ENCODE measurements at places on chromosomes 5 and 9. TPM values are rescaled to one million over a fixed set of nuclear protein-coding genes. Genes with fewer than 3 reads are reported as not detected.

SLCO6A1 gene
- not detected for polyA plus RNA-seq

TTC23L gene
- 4.1 TPM for polyA plus RNA-seq

WNT8A gene
- polyA plus RNA-seq: 0.12 TPM

MAP1B gene
- polyA plus RNA-seq: 14.7 TPM

KIAA0825 gene
- polyA plus RNA-seq: 4.2 TPM

PTPRD gene
- 119 TPM for polyA plus RNA-seq

LRRC19 gene
- 23.5 TPM for polyA plus RNA-seq

NOXA1 gene
- polyA plus RNA-seq: 6.3 TPM

SIT1 gene
- 0.43 TPM for polyA plus RNA-seq

DNA sequence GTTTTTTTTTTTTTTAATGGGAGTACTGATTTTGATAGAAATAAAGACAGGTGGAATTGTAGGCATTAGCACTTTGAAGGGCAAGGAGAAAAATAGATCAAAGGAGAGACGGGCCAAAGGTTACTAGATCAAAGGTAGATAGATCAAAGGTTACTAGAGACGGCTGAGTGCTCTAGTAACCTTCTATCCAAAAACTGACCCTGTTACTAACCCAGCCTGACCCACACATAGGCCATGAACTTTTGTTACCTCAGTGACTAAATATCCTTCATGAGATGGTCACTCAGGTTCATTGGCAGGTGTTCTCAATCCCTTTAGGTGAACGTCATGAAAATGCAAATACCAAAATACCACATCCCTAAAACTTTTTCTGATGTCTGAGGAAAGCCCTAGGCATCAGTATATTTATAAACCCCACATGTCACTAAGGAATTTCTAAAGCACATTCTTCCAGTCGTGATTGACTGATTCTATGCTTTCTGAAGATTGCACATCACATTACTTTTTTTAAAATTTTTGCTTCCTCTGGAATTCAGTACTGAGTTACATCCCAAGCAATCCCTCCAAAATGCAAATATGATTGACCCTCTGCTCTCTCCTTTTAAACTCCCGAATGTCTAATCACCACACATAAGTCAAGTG lies 772.7 kb downstream of the BRINP1 start:
- no peak for DNase-seq

GRCh38 chr5:96090215-96090614 lies 128.6 kb upstream of the ELL2 start:
- no peak for DNase-seq

DNA sequence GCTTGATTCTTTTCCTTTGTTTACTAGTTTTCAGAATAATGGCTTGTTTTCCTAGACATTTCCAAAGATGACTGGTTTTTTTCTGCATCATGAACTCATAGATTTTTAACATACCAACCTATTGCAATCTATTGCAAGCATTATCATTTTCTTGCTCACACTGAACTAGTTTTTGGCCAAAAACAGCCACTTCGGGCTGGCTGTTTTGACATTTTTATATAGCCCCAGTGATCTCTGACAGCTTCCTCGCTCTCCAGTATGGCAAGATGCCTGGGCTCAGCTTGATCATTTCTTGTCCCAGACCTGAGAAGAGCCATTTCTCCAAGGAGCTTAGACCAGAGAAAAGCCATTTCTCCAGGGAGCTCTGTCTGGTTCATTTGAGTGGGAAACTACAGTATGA lies 94.3 kb upstream of the MAMDC2 start:
- DNase-seq: no peak

GRCh38 chr5:176736931-176737745 lies 73.2 kb upstream of the UNC5A start:
- DNase-seq: no peak

GRCh38 chr5:32061236-32061635 lies 112.9 kb downstream of the GOLPH3 start:
- no peak for DNase-seq

DNA sequence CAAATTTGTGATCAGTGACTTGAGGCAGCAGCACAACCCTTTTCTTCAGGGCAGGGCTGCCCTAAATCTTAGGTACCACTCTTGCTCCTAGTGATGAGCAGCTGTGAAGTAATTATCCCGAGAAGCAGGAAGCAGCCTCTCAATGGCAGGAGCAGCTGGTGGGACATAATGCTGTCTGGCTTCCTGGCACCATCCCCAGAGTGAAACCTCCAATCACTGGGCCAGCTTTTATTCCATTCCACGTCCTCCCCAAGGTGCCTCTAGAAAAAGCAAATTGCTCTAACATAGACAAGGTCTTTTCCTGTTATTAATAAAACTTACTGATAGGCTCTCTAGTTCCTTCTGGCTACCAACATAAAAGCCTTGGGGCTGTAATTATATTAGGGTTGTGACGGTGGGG lies 154.0 kb downstream of the FRMD3 start:
- no peak for DNase-seq

DNA sequence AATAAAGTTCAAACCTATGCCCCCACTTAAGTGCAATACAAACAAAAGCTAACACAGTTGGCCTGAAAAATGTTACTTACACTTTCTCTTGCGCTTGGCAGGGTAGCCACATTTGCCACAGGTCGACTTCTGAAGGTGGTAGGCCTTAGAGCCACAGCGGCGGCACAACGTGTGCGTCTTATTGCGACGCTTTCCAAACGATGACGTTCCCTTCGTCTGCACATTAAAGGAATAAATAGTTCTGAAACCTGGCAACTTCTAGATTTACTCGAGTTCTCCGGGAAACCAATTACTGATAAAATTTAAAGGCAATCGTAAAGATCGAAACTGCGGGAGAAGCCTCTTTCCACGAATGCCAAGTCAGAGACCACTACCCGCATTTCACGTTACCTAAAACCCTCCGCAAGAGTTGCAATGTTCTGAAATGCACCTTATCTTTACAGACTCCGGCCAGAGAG lies 602 bp downstream of the RPL37 start:
- peak; percentile 16 for DNase-seq

- no peak for DNase-seq
These were observed 398.0 kb downstream of the ENC1 start for GRCh38 chr5:74242516-74242915.

GRCh38 chr9:88270413-88270812 lies 117.8 kb upstream of the SPIN1 start:
- no peak for DNase-seq

DNA sequence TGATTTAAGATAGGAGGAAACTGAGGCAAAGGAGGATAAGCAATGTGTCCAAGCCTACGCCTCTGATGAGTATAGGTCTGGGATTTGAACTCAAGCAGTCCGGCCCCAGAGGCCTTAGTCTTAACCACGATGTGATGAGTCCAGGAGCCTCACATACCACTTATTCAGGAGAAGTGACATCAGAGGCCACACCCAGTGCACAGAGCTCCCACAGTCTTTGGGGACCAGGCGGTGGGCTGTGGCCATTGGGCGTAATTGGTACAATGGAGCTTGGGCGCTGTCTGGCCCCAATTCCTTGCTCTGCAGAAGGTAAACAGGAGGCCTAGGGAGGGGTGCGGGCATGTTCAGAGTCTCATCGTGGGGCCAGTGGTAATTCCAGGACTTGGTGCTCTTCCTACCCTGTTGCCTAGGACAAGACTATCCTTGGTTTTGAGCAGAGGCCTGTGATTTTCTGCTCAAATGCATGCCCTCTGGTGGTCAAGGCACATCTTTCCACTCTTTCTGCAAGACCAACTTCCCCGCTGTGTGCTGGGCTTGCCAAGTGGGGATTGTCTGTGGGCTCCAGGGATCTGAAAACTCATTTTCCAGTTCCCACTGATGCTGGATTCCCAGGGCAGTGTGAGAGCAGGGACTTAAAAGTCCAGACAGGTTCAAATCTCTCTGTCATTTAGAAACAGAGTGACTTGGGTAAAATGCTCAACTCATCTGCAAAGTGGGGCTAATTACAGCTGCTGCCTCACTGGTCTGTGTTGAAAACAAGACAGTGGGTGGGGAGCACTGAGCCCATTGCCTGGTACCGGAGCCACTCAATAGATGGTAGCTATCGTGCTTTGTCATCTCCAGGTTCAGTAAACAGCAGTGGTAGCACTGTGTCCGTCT lies 15.8 kb downstream of the NDST1 start:
- peak; percentile 28 for DNase-seq

- DNase-seq: no peak
These were observed 6.2 kb downstream of the OR2S2 start for GRCh38 chr9:35951736-35952135.

DNA sequence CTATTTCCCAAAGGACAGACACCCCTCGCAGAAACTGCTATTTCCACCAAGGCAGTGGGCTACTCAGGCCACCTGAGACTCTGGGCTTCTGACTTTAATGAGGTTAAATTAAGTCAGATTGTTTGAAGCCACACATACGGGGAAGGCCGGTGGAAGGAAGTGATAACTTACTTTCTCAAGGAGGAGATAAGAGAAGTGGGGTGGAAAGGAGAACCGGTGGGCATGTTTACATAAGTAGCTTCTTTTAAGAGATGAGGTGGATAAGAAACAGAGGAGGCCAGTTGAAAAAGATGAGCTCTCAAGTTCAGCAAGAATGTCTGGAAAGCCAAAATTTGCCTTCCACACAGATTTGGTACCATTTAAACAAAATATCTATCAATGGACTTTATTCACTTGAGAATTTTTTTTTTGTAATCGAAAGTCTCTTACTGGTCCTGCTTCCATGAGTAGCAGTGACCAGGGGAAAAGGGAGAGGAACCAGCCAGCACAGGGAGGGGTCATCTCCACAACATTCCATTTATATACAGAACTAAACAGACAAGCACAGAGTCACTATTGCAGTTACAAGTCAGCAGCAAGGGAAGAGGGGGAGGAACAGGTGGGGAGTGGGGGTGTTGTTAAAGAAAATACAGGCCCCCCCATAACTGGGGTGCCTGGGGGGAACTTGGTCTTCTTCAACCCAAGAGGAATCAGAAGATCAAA lies 20.0 kb downstream of the CCDC125 start:
- DNase-seq: no peak

DNA sequence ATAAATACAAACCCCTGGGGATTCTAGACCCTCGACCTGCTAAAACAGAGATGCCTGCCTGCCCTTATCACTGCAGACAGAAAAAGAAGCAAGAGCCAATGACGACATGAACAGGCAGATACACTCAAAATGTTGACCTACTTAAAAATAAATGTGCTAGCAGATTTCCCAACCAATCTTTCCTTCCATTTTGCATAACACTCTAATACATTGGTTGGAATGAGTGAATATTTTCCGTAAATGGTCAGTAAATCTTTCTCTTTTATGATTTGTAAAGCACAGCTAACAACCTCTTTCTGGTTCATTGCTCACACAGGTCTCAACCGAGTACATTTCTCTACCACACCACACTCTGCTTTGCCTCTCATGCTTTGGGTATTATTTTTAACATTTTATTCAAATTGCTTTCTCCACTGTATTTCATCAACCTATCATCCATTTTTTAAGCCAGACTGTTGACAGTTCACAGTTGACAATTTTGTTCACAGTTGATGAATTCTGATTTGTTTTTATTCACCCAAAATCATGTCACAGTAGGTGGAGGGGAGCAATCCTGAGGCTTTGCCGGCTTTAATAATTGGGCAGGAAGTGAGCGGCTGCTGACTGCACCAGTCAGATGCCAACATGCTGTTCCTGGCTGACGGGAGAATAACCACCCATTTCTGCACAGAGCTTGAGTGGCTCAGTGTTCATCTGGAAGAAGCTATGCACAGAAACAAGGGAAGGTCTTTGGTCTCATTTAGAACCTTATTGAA lies 426.6 kb downstream of the SPOCK1 start:
- peak; percentile 22 for DNase-seq

DNA sequence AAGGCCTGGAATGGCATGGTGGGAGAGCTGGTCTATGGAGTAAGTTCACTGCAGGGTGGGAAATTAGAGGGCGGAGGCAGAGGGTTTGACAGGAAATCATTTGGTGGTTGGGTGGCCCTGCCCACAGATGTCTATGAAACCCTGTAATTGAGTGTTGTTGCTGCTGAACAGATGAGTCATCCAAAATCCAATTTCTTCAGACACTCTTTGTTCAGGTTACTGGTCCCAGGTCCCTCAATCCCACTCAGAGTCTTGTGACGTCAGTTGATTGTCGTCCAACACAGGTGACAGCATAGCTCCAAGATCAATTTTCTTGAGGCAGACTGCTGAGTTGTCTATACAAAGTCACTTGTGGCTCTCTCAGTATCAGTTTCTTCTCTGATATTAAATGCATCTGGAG lies 208.6 kb downstream of the GRIA1 start:
- no peak for DNase-seq

DNA sequence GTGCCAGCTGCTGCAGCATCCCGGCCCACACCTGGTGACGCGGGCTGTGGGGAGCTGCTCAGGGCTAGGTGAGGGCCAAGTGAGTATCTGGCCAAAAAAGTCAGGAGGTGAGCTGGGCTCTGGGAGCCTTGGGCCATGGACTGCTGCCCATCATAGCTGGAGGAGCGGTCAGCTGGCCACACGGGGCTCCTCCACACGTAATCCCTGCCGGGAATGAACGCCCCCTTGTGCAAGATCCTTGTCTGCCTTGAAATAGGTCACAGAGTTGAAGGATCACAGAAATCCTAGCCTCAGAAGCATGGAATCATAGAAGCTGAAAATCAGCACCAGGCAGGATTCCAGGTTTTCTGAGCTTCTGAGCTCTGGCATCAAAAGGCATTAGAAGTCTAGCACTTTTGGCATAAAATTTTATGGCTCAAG lies 16.8 kb upstream of the COL27A1 start:
- no peak for DNase-seq

- no peak for DNase-seq
These were observed 677.0 kb upstream of the WWC1 start for GRCh38 chr5:167614294-167615021.

DNA sequence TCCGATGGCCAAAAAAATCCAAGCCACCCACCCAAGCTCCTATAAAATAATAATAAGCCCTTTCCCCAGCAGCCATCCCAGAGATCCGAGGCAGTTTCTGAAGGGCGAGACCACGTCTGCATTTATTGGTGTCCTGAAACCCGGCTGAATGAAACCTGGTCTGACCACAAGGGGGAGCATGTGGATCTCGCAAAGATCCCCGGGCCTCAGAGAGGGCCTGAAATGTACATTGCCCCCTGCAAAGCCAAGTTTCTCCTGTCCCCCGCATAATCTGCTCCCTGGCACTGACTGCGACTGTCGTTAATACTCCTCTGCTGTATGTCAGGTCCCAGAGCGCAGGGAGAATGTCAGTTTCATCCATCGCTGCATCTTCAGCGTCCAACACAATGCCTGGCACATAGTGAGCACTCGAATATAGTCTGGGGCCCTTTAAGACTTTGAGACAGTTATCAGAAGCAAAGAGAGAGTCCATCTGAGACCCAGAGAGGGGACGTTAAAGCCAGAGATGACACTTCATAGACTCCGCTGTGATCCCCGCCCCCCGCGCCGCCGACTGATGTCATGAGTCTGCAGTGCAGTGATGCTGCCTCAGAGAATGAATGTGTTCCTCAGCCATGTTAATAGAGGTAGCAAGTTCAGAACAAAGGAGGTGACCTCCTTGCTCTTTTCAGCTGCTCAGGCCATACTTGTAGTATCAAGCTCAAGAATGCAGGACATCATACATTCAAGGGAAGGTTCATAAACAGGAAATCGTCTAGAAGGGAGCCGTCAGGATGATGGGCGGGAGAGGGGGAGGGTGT lies 74.5 kb upstream of the BARHL1 start:
- peak; percentile 67 for DNase-seq

DNA sequence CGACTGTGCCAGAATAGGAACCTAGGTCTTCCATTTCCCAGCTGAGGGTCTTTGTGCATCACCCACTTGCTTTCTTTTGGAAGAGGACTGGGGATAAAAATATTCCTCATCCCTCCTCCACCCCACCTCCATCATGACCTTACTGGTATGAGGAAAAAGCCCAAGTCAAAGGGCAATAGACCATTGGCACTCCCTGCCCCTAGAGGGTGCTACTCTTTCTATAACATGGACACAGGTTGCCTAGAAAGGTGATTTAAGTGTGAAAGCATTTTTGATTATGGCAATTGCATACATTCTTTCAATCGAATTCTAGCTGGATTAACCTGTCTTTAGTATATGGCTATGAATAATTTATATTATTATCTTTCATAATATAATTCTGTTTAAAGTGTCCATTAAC lies 22.8 kb upstream of the ZNF618 start:
- DNase-seq: no peak
